ENCODE measurements at places on chromosomes 2 and 18.

DNA sequence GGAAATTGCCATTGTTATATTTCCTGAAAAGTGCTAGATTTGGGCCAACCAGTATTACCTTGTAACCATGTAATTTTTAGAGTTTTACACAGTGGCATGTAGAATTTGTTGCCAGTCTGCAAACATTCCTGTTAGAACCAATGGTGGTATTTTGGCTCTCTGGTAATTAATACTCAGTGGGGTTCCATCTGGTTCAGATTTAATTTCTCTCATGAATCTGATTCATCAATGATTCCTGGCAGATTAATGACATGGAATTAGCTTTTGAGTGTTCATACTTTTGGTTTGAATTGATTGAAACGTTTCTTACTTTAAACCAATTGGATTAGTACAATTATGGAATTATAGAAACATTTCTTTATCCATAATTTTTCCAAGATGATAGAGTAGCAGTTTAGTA, 93.2 kb downstream of the MC4R start:
- no peak for DNase-seq

- DNase-seq, result no peak
Measured at GRCh38 chr18:21277578-21277977, 35.5 kb downstream of the GREB1L start.

DNA sequence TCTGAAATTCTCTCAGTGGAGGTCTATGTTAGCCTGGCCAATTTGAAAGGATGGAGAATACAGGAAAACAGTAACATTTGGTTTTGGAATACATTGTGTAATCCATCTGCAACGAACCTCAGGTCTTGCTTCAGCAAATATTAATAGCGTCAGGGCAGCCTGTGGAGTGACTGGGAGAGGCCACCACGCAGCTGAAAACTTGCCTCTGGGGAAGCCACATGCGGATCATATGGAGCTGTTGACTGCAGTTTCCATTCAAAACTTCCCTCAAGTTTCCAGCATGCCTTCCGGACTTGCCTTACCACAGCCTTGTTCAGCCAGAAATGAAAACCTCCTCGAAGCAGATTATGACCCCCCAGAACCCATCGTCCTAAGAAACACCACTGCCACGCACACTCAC, 25.7 kb downstream of the BCL11A start:
- no peak for DNase-seq

- no peak for DNase-seq
Measured at GRCh38 chr18:11974741-11975325, 6.5 kb upstream of the IMPA2 start.

DNA sequence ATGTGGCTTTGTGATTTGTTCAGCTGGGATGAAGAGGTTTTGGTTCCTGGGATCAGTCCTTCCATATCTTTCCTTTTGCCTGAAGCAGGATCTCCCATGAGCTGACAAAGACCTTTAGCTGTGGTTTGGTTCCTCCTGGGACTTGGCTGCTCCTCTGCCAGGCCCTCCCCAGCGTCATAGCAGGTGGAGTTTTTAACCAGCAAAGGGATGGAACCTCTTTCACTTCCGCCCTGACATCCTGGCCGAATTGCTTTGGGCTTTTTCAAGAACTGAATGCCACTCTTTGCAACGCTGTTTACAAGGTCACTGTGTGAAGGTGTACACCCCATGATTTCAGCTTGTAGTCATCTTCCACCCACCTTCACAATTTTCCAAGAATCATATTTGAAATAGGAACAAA, 390 bp downstream of the PCARE start:
- DNase-seq, result no peak

DNA sequence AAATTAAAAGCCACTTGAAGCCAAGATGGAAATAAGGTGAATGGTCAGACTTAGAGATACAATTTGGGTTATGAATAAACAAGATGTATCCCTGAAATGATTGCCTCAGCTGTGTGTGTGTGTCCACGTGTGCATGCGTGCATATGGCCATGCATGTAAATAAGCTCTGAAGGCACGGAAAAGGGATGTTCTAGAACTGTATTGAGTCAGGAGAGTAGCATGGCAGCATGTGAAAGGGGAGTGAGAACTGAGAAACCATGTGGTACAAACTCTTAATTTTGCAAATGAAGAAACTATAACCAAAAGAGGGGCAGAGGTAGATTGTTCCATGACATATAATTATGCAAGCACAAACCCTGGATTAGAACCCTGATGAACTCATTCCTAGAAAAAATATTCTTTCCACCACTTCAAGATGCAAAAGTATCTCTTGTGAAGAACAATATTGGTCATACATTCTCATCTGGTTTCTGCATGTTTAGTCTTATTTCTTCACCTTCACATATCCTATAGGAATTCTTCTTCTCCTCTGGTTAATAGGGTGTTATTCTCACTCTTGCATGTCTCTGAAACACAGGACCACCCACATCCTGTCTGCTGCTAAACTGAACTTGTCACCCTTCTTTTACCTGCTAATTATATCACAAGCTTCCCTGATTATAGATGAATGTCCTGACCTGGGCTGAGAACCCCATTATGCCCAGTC, 455.8 kb downstream of the SETBP1 start:
- DNase-seq, result no peak

GRCh38 chr2:166404831-166405568, 29.3 kb upstream of the SCN9A start:
- no peak for DNase-seq

GRCh38 chr2:200255549-200255948, 50.9 kb upstream of the SPATS2L start:
- no peak for DNase-seq

All from GDM1 (cell line).